ENCODE measurements at places on chromosomes 4 and X.

DNA sequence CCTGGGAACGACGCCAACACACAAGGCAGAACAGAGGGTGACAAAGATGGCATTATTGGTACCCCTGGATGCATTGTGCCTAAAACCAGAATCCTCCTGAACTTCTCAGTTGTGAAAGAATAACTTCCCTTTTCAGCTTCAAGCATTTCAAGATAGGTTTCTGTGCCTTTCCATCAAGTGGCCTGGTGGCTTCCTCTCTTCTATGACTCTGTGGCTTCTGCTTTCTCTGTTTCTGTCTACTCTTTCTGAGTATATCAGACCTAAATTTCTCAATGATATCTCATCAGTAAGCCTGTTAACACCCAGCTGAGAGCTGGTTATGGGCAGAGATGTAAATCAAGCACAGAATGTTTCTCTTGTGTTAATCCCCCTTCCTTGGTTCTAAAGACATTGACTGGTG, 21.4 kb upstream of the FAM9B start:
- no peak for DNase-seq

GRCh38 chr4:153641532-153641931, 42.5 kb upstream of the TLR2 start:
- DNase-seq = no peak

- no peak for DNase-seq
These were observed 6.2 kb upstream of the RTL3 start for GRCh38 chrX:78665342-78665741.

GRCh38 chr4:101264993-101265815, 82.1 kb downstream of the PPP3CA start:
- no peak for DNase-seq

DNA sequence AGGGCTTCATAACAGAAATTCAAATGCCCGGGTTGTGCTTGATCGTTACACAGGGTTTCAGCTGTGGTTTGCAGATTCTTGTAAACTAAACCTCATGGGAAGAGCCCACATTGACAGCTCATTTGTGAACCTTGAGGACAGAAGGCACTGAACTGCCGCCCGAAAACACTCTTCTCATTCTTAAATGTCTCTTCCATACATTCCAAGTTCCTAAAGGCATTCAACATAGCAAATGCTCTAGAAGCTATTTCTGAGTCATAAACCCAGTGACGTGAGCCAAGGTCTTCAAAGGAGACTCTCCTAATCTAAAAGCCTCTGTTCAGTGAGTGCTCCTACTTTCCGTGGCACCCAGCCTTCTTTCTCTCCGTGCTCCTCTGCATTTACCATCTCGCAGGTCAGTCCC, 737.8 kb upstream of the FRG1 start:
- DNase-seq = no peak

GRCh38 chrX:6384921-6385320, 150.0 kb downstream of the VCX3A start:
- DNase-seq = no peak

GRCh38 chr4:53695540-53696463, 104.5 kb upstream of the LNX1 start:
- DNase-seq = no peak

DNA sequence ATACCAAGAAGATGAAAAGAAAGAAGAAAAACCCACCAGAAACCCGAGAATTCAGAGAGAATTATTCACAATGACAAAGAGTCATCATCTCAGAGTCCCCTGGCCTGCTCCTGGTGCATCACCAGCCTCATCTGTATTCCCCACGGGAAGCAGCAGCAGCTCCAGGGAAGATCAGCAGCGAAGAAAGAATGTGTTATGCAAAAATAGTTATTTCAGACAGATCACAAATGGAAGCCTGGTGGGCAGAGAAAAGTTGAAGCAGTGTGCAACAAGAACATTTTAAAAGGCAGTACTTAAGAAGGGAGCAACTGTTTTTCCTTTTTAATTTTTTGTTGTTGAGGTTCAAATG, 189.2 kb downstream of the PPP3CA start:
- no peak for DNase-seq

GRCh38 chrX:147498796-147499195, 412.9 kb upstream of the FMR1 start:
- no peak for DNase-seq

GRCh38 chrX:118968031-118968430, 6.4 kb upstream of the LONRF3 start:
- no peak for DNase-seq

DNA sequence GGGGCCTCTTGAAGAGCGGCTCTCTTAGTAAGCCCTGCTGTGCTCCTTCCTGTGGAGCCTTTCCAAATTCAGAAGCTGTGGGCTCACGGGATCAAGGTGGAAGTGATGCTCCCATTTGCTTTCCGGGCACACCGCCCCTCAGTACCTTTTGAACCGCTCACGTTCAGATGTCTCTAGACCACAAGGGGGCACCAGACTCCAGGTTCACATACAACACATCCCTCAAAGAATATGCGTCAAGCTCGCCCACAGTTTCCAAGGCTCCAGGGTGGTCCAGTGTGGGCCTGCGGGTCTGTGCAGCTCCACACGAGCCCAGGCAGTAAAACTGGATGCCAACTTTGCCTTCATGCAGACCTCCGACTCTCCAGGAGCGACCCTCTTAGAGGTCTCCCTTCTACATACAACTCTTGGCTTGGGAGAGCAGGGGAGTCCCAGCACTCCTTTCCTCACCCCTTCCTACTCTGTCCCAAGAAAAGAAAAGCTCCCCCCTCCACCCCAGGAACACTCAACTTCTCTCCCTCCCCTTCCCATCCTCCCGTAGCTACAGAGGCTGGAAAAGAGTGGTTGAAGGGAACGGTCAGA, 11.0 kb downstream of the SUPT20HL1 start:
- peak; percentile 1 for DNase-seq

DNA sequence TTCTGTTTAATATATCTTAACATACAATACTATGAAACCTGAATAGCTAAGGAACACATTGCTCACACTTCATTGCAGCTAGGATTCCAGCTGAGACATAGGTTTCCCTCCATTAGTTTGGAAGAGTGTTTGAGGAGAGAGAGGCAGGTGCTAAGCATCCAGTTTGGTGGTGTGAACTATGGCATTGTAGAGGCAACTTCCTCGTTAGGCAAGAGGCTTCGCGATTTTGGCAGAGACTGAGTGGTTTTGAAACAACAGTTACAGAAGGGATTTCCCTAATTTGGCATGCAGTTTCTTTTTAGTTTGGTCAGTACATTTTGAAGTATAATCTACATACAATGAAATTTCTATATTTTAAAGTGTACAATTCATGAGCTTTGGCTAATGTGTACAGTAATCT, 117.1 kb upstream of the BMP3 start:
- no peak for DNase-seq

- no peak for DNase-seq
These were observed 232.3 kb upstream of the NEIL3 start for GRCh38 chr4:177077095-177077971.
